ENCODE measurements at places on chromosomes 5 and 9.

DNA sequence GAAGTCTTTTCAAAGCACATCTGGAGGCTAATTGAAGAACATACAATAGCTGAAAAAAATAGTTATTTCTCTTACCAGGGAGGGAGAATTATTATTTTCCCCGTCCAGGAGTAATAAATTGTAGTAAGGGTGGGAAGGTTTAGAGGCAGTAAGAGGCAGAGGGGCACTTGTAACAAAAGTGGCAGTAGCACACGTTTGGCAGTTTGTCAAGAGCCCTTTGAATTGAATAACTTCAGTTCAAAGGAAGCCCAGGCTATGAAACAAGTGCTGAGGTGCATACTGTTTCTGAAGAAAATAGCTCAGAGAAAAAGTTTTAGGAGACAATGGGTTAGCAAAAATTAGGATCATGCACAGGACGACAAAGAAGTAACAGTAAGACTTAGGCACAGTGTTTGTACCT, 451.3 kb downstream of the LRRC70 start:
- DNase-seq = no peak

GRCh38 chr9:109806506-109807115, 26.6 kb downstream of the PALM2AKAP2 start:
- no peak for DNase-seq

GRCh38 chr5:159149085-159149484, 49.4 kb upstream of the EBF1 start:
- DNase-seq = no peak

DNA sequence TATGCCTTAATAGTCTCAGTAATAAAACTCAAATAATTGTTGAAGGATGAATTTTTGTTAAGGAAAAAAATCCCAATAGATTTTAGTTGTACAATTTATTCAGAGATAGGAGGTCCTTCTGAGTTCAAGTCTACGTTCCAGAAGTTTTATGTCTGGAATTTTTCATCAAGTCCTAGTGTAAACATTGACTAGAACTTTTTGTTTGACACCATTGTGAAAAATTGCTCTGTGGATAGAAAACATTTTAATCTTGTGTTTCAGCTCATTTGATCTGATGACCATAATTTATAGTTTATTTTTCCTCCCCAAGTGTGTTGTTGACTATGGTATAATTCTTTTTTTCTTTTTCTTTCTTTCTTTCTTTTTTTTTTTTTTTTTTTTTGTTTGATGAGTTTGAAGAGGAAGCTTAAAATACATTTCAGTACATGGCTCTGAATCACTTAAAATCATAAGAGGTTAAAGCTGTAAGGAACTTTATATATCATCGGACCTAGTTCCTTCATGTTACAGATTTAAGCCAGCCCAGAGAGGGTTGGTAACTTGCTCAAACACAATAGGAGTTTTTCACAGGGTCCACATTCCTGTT, 20.7 kb downstream of the ITGA1 start:
- DNase-seq = no peak

GRCh38 chr5:106028314-106028713, 1642.4 kb downstream of the EFNA5 start:
- DNase-seq = no peak
